Activated CD4-positive, alpha-beta T cell treated with anti-CD3 and anti-CD28 coated beads for 24 hours (primary cell): ENCODE measurements at places on chromosomes 2 and 18.
A peak's percentile ranks its signal among the peaks of the same experiment; 100 is the strongest.

GRCh38 chr18:23619388-23619881 lies 33.1 kb upstream of the NPC1 start:
- peak; percentile 10 for DNase-seq

DNA sequence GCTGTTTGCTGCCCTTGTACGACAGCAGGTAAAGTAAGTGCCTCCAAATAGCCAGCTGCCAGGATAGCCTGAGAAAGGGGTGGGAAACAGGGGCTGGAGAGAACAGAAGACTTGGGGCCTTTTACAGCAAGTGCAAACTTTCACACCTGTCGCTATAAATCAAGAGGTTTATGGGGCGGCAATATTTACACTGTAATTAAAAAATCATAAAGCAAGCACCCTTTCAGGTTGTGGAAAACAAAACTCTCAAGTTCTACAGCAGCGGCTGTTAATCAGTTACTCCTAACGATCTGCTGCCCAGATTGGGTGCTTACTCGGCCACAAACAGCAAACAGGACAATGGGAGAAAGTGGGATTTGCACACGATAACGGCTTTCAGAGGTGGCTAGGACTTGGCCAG lies 359.5 kb upstream of the ETAA1 start:
- DNase-seq: no peak

- DNase-seq: no peak
Measured at GRCh38 chr2:132725148-132725547, 55.1 kb upstream of the LYPD1 start.

DNA sequence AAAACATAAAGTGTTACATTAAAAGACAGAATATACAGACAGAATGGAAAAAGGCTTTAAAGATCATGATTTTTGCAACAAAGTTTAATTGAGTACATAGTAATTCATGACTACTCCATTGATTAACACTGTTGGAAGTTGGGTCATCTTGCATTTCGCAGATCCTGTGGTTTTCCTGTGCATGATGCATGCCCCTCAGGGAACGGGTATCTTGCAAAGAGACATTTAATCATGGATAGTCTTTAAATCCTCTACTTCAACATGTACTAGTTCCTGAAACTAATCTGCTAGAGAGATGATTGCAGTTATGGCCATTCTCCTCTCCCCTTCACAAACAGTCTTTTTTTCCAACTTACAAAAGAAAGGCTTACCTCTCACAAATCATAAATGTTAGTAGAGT lies 155.6 kb upstream of the DSEL start:
- DNase-seq: no peak

GRCh38 chr2:128552141-128552805 lies 233.6 kb upstream of the HS6ST1 start:
- no peak for DNase-seq

- no peak for DNase-seq
Measured at GRCh38 chr2:217075268-217076057, 215.6 kb upstream of the TNP1 start.

- DNase-seq: no peak
Measured at GRCh38 chr2:191209340-191209739, 35.9 kb upstream of the MYO1B start.
